ENCODE measurements at places on chromosomes 7 and 10.

GRCh38 chr10:73875139-73875475 lies 752 bp upstream of the CAMK2G start:
- DNase-seq = no peak

DNA sequence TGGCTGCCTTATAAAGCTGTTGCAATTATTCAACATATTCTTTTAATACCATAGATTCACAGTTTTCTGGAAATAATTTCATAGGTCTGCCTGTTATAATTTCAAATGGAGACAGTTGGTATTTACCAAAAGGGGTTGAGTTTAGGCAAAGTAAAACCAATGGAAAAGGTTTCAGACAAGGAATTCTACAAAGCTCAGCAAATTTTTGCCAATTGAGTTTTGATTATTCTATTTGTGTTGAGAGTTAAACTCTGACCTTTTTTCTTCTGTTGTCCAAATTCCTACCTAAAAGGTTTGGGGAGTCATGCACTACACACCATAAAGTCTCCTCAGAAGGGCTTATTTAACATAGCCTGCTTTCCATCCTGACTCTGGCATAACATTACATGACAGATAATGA lies 38.5 kb upstream of the ABCA13 start:
- no peak for DNase-seq

DNA sequence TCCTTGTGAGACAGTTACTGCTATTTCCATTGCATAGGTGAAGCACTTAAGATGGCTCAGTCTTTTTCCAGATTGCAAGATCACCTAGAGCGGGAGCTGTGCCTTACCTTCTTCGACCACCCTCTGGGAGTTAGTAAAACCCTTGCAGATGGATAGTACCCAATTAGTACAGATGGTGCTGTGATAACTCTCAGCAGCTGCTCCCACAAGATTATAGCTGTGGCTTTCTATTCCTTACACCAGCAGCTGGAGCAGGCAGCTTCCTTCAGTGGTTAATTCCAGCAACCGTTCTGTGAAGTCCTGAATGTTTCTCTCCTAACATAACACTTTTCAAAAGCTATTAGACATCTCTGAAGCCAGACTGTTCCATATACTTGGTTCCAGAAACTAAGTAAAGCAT lies 796.8 kb downstream of the XPNPEP1 start:
- no peak for DNase-seq

DNA sequence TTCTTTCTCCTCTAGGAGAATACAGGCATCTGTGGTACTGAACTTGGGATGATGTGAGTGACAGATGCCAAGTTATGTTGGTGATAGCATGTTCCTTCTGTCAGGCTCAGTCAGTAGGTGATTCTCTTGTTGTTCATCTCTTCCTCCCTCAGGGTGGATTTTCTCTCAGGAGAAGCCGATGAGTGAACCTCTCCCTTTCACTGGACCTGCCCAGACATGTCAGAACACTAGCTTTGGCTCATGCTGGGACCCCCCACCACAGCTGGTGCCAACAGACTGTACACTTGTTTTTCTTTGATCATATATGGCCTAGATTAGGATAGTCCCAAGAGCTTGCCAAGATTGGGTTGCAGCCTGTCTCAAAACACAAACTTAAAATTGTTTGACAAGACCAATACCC lies 129.4 kb downstream of the BMPER start:
- DNase-seq = no peak

DNA sequence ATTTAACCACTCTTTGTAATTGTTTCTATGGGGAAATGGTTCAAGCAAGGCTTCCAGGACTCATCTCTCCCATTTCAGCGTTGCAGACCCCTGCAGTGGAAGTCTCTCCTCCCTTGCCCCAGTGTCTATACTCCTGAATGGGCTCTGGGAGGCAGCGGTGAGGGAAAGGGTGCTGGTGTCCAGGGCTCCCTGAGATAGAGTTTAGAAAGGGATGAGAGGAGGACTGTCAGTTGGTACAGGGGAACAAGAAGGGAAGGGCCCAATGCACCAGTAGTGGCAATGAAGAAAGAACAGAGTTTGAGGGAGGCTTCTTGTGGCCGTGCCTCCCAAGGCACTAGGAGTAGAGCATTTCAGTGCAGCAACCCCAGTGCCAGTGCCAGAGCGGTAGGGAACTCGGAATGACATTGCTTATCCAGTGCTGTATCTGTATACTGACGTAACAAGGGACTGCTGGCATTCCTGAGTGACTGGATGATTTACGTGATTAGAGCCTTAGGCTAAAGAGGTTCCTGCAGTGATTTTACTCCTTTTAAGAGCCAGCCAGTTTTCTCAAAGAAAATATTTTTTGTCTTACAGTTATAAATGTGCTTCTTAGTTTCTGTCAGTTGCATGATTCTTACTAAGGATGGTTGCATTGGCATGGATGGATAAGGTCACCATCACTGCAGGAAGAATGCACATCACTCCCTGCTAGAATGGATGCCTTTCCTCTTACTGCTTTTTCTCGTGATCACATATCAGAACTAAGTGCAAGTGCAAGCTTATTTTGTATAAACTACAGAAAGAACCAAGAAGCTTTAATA lies 28.0 kb downstream of the PRPF18 start:
- no peak for DNase-seq

DNA sequence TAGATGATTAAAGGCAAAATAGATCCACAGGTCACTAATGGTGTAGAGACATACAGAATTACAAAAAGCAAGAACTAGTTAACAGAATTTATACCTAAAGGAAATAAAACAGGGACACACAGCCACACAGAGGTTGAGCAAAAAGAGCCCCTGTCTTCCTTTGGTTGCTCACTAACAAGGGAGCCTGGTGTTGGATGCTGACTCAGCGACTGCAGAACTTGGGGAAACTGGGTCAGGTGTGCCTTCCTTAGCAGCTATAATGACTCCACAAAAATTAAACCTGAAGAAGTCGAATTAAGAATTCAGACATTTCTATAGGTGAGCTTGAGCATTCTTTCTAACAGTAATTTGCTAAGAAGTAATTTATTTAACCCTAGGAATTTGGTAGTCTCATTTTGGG lies 15.0 kb downstream of the POM121L12 start:
- DNase-seq = no peak

DNA sequence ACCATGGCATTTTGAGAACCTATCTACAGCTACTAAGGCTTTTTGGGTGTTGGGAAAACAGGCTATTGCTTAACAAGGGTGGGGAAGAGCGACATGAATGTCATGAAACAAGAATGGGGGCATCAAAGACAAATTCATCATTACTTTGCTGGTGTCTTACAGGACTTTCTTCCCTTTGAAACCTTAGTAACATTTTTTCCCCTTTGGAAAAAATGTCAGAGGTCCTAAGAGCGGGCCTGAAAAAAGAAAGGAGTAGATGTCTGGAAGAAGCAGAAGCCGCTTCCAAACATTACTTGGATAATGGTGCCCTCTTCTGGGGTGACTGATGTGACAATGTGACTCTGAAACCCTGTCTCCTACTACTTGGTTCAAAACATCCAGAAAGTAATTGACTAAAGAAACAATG lies 3.8 kb upstream of the DDX50 start:
- peak; percentile 5 for DNase-seq

DNA sequence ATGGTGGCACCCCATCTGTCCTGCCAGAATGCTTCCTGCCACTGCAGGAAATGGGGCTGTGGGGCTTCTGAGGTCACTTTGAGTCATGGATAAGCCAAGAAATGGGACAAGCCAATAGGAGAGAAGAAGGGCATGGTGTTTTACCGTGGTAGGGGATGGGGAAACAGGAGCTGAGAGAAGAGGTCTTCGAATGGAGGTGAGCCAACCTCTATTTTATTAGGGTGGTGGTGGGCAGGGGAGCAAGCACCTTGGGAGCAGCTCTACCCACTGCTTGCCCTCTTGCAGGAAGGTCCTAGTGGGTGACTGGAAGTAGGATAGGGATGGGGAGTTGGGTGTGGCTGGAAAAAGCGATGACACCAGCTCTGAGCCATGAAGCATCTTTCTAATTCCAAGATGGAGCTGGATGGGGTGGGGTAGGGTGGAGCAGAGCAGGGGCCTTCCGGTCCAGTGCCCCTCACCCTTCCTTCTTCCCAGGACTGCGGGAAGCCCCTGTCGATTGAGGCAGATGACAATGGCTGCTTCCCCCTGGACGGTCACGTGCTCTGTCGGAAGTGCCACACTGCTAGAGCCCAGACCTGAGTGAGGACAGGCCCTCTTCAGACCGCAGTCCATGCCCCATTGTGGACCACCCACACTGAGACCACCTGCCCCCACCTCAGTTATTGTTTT lies 9.1 kb downstream of the ZYX start:
- DNase-seq = no peak

DNA sequence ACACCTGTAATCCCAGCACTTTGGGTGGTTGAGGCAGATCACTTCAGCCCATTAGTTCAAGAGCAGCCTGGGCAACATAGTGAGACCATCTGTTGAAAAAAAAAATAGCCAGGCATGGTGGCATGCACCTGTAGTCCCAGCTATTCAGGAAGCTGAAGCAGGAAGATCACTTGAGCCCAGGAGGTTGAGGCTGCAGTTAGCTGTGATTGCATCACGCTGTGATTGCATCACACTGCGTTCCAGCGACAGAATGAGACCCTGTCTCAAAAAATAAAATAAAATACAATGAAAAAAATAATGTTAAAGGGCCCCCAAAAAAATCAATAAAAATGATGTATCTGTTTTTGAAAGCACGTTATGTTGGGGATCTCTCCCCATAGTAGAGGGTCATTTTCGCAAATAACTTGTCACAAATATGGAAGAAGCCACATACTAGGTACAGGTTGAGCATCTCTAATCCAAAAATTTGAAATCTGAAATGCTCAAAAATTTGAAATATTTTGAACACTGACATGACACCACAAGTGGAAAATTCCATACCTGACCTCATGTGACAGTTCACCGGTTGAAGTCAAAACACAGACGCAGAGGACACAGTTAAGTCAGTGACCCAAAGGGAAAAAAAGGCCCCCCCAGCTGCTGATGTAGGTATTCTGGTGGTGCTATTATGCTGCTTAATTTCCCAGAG lies 9.5 kb downstream of the CISD1 start:
- no peak for DNase-seq

DNA sequence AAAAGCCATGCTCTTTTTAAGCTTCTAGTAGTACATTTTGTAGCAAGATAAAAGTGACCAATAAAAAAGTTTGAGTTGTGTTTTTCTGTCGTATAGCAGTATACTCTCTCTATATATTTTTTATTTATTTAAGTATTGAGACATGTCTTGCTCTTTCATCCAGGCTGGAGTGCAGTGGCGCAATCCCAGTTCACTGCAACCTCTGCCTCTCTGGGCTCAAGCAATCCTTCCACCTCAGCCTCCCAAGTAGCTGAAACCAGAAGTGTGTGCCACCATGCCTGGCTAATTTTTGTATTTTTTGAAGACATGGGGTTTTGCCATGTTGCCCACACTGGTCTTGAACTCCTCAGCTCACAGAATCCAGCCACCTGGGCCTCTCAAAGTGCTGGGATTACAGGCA lies 2.8 kb downstream of the SUGCT start:
- DNase-seq = no peak

DNA sequence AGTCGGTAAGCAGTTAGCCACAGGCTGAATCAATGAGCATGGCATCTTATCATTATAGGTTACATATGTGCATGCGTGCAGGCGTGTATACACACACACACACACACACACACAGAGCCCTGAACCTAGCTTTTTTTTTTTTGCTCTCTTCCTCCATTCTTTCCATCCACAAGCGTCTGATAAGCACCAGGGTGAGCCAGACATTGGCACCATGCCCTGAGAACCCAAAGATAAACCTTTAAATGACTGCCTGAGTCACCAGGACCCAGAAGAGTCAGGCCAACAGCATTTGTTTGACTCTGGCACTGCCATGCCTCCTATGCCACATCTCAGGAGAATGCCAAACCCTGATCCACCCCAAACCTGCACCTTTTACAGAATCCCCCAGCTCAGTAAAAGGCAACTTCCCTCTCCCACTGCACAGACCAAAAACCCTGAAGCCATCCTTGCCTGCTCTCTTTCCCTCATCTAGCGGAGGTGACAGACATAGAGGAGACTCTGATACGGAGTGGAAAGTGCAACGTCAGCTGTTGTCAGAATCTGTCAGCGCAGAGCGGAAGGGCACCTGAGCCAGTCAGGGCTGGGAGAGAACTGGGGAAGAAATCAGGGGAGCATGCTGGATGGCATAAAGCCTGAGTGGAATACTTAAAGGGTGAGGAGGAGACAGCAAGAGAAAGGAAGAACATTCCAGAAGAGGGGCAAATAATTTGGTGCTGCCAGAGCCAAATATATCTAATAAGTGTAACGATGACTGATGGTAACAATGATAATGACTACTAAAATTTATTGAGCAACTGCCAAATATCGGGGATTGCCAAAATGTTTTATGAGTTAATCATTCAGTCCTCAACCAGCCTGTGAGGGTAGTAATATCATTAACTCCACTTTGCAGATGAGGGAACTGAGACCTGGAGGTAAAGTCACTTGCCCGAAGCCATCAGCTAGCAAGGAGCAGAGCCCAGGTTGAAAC lies 3.2 kb downstream of the PARP12 start:
- DNase-seq = no peak

DNA sequence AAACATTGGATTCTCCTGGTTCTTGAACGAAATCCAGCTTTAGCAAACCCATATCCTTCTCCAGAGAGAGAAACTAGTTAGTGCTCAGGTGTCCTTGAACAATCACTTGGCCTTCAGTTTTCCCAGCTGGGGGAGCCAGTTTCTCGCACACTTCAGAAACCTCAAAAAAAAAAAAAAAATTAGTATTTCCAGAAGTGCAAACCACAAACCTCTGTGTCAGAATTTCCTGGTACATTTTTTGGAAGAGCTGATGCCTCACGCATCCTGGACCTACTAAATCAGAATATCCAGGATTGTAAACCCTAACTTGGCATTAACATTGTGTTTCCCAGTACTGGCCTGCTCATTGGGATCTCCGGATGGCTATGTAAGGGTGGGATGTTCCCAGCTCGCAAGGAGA lies 143.4 kb upstream of the EGR2 start:
- no peak for DNase-seq

DNA sequence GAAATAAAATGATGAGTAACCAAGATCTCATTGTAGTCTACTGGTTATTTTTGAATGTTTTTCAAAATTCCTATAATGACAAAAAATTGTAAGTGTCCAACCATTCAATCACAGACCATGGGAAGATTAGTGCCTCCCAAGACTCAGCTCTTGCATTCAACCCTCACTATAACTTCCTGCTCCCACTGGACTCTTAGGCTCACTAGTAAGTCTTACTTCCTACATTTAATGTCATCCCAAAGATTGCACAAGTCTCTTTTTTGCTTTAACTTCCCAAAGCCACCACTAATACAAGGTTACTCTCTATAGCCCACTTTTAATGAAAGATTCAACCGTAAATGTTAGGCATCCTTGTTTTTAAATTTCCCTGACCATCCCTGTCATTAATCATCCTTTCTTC lies 111.9 kb upstream of the NRBF2 start:
- no peak for DNase-seq

- no peak for DNase-seq
Measured at GRCh38 chr10:26334232-26334931, 103.8 kb upstream of the APBB1IP start.

DNA sequence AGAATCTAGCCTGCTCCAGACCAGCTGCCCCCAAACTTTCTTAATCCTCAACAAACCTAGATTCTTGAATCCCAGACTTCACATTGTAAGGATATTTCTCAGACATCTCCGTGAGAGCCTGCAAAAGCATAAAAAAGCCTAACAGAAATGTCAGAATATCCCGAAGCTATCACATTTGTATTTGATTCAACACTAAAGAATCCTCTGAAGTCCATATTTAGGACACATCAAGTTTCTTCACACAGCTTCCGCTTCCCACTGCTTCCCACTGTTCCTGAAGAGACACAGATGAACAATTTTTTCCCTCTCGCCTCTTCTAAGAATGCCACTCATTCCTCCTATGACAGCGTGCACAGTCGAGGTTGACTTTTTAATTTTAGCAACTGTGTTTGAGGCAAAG lies 396.2 kb upstream of the IGFBP3 start:
- DNase-seq = no peak
